ENCODE measurements at places on chromosomes 2 and 18.

- DNase-seq = no peak
These were observed 813.0 kb downstream of the MBD2 start for GRCh38 chr18:53411511-53411910.

- no peak for DNase-seq
These were observed 343.8 kb downstream of the TXNL1 start for GRCh38 chr18:56294484-56295183.

DNA sequence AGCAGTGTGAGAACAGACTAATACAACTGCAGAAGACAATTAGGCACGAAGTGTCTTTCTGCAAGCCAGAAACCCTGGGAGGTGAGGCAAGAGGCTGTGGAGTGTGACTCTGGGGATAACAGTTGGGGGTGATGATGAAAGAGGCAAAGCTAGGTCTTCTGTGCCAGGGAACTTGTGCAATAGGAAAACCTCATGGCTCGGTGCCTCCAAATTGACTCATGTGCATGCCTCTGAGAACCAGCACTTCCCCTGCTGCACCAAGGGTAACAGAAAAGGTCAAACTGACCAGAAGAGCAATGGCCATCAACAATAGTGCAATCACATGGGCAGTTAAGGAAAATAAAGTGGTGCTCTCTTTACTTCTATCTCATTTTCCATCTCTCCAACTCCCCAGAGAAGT, 136.4 kb downstream of the SCG2 start:
- peak; percentile 60 for DNase-seq

DNA sequence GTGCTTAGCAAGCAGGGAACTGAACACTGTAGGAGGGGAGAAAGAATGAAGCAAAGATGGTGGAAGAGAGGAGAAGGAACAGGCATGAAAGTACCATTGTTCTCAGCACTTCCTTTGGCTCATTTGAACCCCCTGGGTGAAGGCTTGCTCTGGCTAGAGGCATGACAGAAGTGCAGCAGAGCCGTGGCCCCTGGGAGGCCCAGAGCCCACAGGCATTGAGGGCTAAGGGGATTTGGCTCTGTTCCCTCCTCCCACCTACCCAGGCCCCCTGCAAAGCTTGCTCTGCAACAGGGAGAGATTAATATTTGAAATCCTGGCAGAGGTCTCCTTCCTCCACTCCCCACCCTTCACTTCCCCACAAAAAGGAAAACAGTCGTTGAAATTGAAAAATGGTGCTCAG, 262.6 kb downstream of the CELF4 start:
- DNase-seq = no peak

DNA sequence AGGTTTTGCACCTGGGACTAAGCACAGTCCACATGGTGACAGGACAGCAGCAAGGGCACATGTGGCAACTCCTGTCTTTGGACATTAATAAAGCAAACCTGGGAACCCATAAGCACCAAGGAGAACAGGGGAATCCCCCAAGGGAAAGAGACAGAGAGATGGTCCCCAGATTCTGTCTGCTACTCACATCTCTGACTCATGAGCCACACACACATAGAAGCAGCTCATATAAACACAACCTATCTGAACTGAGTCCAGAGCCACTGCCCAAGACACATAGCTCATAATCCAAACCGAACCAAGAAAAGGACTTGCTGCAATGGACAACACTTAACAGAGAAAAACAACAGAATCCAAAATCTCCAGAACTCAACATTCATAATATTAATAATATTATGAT, 82.5 kb downstream of the OSBPL1A start:
- DNase-seq = no peak

DNA sequence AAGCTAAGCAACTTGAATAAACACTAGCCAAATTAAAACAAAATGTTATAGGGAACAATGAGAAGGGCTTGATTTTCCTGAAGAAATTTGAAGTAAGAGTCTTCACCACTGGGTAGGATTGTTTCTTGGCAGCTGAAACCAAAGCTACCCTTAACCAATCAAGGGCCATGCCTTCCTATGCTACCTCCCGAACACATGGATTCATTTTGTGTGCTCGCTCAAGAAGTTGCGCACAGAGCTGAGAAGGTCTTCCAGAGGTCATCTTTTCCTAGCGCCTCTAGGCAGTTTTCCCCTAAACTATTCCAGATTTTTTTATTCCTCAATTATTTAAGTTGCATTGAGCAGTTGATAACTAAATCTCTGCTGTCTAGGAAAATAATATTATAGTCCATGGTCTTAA, 264.6 kb downstream of the RBM43 start:
- no peak for DNase-seq

DNA sequence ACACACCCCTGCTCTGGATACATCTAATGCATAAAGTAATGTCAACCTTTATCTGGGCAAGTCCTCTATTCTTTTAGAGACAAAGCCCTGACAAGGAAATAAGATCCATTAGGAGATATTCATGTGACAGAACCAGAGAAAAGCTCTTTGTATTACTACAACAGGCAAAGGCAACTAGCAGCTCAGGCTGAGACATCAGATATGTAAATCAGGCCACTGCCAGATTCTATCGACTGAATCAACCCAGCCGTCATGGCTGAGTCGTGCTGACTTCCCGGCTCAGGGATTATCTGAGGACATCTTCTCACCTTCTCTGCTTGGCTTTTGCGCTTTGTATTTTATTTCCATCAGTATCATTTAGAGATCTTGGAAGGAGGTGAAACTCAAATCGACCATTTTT, 294.5 kb downstream of the PLCL1 start:
- peak; percentile 44 for DNase-seq

GRCh38 chr2:69717861-69718273, 24.1 kb upstream of the ANXA4 start:
- no peak for DNase-seq

GRCh38 chr2:158717366-158718195, 77.5 kb upstream of the DAPL1 start:
- DNase-seq = no peak

DNA sequence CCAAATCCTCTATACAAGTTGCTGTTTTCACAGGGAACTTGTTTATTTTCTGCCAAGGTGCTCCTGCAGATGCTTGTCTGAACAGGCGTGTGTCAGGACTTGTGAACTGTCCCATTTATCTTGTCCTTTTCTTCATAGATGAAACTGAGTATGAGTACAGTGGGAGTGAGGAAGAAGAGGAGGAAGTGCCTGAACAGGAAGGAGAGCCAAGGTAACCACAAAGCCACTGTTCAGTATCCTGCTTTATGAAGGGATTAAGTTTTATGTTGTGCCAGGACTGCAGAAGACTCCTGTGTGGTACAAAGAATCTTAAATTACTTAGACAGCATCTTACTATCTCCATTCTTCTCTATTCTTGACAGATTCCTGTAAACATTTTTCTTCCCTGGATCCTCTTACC, 145.0 kb downstream of the MAP4K4 start:
- no peak for DNase-seq

DNA sequence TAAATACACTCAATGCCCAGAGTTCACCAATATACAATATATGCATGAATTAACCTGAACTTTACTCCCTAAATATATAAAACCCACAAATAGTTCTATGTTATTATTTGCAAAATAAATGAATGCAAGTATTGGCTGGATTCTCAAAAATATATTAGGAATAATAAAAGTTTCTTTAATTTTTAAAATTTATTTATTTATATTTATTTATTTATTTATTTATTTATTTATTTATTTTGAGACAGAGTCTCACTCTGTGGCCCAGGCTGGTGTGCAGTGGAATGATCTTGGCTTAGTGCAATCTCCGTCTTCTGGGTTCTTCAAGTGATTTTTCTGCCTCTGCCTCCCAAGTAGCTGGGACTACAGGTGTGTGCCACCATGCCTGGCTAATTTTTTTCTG, 88.7 kb upstream of the TMEFF2 start:
- no peak for DNase-seq

GRCh38 chr18:31683106-31683505, 1.3 kb downstream of the B4GALT6 start:
- no peak for DNase-seq

DNA sequence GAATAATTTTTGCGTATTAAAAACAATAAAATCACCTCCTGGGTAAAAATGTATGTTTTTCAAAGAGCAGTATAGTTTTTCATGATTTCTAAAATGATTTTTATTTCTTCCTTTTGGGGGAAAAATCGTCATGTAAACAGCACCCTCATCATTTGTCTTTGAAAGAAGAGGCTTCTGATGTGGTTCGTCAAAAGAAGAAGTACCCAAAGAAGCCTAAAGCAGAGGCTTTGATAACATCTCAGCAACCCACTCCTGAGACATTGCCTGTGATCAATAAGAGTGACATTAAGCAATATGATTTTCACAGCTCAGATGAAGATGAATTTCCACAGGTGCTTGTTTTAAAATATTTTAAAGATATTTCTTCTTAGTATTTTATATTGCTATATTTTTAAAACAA, 110.2 kb upstream of the KIF5C start:
- no peak for DNase-seq
